ENCODE measurements at places on chromosomes 3 and 15.
A peak's percentile ranks its signal among the peaks of the same experiment; 100 is the strongest.

- DNase-seq, result no peak
Measured at GRCh38 chr15:81611679-81612078, 237.7 kb upstream of the TMC3 start.

DNA sequence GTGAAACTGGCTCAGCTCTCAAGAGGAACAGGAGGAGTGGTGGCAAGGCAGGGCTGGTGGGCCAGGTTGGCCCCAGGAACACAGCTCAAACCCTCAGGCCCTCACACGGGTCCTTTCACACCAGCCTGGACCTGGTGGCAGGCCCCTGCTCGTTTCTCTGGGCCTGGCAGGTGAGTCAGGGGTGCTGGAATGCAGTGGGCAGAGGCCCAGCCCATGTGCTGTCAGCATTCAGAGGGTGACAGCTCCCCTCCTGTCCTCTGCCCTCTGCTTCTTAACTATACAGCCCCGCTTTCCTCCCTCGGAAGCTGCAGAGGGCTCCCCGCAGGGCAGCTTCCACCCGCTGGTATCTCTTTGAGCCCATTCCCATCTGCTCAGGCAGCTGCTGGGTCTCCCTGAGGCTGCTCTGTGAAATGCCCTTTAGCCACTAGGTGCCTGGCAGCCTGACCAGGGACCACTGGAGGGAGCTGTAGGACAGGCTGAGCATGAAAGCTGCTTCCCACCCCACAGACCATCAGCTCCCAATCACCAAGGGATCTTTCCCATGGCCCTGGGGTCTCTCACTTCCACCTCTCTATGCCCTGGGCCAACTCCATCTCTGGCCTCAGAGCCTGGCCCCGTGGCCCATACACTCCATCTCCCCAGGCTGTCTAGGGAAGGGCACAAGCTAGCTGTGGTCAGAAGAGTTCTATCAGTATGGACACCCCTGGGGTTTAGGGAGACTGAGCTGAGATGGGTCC lies 24.8 kb downstream of the SHF start:
- no peak for DNase-seq

DNA sequence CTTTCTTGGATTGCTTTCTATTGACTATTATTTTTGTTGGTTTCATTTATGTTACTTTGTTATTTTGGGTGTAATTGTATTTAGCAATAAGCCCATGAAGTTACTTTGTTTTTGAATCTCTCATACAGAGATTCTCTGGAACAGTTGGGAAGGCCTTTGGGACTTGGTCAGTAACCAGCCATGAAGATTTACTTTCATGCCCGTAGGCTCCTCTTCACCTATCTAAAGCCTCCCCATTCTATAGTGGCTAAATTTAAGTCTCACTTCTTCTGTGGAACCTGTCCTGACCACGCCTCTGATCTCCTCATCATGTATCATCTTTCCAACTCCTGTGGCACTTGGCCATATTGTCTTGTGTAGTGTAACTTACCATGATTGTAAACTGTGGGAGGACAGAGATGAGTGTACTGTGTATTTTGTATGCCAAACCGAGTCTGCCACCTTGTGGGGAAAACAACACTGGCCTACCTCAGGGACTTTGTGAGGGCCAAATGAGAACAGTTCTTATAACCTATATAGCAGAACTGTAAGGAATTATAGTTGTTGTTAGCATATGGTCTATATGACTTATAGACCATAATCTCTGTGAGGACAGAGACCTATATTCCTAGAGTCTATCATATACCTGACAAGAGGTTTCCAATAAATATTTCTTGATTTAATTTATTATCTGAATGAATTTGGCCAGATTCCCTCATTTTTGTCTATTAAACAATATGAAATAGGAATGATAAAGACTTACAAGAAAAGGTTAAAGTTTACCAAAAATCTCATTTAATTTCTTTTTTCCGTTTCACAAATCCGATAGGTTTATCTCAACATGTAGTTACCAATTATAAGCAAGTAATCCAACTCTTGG lies 75.0 kb downstream of the STARD9 start:
- DNase-seq, result peak; percentile 38

- DNase-seq, result no peak
Measured at GRCh38 chr3:172519740-172520139, 3.5 kb downstream of the TNFSF10 start.

GRCh38 chr3:174441588-174442301 lies 417.4 kb upstream of the NAALADL2 start:
- no peak for DNase-seq

GRCh38 chr3:155656466-155656865 lies 88.4 kb downstream of the PLCH1 start:
- DNase-seq, result no peak

- DNase-seq, result no peak
Measured at GRCh38 chr3:100063929-100064461, 50.3 kb downstream of the FILIP1L start.

- DNase-seq, result no peak
Measured at GRCh38 chr3:42991341-42992315, 12.5 kb downstream of the GASK1A start.

DNA sequence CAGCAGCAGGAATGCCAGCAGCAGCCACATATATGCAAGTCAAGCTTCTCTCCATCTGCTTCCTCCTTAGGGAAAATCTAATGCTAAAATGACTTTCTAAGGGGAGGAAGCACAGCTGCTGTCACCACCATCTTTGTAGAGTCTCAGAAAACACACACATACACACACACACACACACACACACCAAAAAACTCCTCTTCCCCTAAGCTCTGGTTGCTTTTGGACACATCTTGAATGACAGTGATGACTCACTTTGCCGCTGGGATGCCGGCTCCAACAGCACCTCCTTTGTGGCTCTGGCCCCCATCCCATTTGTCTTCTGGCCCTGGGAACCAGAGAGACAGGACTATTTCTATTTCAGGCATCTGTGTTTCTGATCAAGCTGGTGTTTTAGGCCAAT lies 124.8 kb upstream of the GOLIM4 start:
- no peak for DNase-seq

DNA sequence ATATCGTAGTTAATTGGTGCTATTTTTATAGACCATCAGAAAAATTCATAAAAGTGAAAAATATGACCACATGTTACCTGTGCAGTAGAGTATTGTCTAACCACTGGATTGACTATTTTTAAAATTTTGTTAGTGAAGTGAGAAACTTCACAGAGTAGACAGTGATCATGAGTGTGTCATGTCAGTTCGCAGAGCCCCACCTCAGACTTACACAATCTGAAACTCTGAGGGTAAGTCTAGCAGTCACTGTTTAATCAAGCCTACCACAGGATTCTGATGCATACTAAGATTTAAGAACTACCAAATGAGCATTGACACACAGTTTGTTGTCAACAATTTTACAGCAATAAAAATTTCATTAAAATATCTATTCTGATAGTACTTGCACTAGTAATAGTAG lies 552.9 kb upstream of the SUCLG2 start:
- no peak for DNase-seq

GRCh38 chr3:40169983-40170382 lies 139.5 kb upstream of the EIF1B start:
- DNase-seq, result no peak

DNA sequence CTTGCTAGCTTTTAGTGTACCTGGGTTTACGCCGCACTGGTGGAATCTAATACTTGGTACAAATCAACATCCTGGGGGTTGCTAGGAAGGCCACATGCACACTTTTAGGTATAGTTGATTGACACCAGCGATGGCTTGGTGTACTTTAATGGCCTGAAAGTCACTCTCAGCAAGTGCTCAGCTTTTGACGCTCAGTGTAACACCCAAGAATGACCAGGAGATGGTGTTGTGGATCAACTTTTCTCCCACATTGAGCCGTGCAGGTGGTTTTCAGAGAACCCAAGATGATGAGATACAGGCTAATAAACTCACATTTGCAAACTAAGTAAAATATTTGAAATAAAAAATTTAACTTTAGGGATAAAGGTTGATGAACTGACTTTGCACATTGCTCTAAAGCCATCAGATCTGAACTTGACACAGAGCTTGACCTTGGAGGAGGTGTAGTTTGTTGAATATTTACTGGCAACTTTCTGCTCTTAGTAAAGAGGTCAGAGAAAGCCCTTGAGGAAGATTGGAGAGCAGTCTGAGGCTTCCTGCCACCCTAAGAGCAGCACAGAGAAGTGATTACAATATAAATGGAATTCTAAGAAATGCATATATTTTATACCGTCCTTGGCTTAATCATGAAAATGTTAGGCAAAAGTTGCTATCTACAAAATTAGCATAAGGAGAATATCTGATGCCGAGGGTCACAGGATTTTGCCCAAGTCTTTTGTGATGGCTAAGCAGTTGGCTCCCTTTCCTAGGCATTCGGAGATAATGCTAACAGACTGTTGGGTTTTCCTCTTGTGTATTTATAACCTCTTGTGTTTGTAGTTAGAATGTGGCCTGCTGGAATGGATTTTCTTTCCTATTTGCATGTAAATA lies 143.4 kb upstream of the RASGRP1 start:
- no peak for DNase-seq

All from activated naive CD4-positive, alpha-beta T cell (primary cell).